Left ventricle myocardium superior (tissue), 1 donor: ENCODE measurements at places on chromosomes 16 and 17. TPM values are rescaled to one million over a fixed set of nuclear protein-coding genes. Genes with fewer than 3 reads are reported as not detected.

GRCh38 chr16:85234310-85235204 is 122.3 kb upstream of the CIBAR2 start:
- DNase-seq, result peak; percentile 77

DNA sequence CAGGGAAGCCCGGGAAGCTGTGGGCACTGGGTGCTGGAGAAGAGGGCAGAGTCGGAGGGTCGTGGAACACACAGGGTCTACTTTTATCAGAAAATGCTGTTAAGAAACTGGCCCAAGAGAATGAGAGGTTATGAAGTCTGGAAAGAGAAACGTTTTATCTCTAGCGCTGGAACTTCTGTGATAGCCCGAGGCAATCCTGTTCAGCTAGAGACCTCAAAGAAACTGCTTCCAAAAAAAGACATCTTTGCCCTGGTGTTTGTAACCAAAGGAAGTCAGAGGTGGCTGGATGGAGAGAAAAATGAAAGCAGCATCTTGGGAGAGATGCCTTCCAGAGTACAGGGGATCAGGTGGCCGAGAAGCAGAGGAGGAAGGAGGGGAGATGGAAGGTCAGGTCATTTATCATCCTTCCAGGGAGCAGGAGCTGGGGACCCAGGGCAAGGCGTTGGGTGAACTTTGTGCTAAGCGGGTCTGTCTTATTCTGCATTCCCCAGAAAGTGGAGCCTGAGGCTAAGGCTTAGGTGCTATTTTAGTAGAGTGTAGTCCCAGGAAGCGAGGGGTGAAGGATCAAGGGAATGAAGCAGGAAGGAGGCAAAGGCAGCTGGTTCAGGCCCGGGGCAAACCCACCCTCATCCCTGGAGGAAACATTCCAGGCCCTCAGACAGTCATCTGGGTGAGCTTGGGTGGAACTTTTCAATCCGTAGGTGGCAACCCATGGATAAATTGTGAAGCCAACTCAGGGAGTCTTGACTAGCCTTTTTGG is 66.5 kb downstream of the MGAT5B start:
- no peak for DNase-seq

DNA sequence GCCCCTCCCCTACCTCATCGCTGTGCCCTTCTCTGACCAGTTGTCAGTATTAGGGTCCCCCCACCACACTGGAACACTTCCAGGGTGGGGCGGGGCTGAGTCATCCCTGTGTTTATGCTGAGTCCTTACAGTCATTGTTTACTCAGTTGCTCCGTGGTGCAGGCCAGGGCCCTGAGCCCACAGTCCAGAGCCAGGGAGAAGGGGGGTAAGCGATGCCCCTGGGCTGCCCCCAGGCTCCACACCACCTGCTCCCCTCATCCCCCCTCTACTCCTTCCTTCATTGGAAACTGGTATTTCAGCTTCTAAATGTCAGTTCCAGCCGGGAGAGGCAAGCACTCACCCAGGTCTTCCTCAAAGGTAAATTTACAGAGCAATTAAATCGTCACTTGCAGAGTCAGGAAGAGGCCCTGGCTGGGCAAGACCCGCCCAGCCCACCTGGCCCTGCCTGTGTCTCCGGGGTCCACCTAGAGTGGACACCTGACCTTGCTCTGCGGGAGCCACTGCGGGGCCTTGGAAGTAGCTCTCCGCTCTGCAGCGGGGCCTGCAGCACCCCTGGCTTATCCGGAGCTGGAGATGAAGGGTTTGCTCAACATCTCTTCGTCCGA is 4.8 kb downstream of the ATP2A3 start:
- DNase-seq, result no peak

GRCh38 chr17:63482509-63482908 is 5.6 kb downstream of the ACE start:
- no peak for DNase-seq

DNA sequence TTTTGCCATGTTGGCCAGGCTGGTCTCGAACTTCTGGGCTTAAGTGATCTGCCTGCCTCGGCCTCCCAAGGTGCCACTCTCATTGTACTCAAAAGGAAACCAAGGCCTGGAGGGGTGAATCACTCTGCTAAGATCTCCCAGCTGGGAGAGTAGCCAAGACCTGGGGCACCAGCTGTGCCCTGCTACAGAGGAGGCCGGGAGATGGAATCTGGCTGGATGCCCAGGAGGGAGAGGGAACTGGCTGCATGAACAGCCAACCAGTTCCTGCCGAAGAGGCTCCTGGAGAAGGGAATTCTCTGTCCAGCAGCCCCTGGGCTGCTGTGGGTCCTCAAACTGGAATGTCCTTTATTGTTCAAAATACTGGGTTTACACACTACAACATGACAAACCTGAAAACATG is 238.7 kb upstream of the CIBAR2 start:
- DNase-seq, result peak; percentile 87

- no peak for DNase-seq
These were observed 265.8 kb upstream of the ELAC2 start for GRCh38 chr17:13283606-13284005.

GRCh38 chr16:27723711-27724481 is 174.0 kb downstream of the KATNIP start:
- DNase-seq, result no peak

- no peak for DNase-seq
These were observed 4.5 kb downstream of the NPTX1 start for GRCh38 chr17:80471922-80472321.

- peak; percentile 19 for DNase-seq
These were observed 115.7 kb downstream of the BANP start for GRCh38 chr16:88066680-88067529.

GRCh38 chr16:53768167-53768566 is 64.2 kb downstream of the FTO start:
- no peak for DNase-seq

DNA sequence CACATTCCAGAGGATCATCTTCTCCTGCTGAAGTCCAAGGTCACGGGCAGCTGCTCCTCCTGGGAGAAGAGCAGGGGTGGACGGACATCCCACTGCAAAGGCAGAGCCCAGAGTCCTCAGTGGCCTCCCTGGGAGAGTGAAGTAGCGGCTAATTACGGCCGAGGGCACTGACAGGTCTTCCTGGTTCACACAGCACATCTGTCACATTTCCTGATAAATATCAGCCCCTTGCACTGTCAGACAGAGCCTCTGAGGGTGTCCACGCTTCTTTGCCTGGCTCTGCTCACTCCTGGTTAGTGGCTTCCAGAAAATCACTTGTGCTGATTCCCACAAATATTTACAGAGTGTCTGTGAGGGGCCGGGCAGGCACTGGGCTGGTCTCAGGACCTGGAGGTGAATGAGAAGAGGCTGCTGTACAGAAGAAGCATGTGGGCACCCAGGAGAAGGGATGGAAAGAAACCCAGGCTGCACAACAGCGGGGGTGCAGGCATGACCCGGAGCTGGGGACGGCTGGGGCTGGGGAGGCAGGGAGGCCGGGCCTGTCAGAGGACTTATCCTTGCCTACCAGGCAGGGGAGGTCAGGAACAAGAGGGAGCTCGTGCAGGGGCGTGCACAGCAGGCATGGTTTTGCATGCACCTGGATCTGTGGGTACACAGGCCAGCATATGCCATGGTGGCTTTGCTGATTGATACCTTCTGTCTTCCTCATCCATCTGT is 258.2 kb upstream of the TNRC6C start:
- no peak for DNase-seq

DNA sequence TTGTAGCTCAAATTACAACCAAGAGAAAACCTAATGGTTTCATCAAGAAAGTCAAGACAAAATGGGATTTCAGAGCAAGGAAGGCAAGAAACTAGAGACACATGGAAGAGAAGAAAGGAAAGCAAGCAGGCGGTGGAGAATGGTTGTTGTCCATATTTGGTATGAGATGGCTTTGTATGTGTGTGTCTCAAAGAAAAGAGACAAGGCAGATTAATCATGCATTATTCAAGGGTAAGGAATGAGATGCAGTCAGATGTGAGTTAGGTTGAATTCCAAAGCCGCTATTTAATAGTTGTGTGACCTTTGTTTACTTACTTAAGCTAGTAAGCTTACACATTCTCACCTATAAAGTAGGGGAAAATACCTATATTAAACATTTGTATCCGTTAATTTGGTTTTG is 1029.6 kb downstream of the CDH11 start:
- no peak for DNase-seq

DNA sequence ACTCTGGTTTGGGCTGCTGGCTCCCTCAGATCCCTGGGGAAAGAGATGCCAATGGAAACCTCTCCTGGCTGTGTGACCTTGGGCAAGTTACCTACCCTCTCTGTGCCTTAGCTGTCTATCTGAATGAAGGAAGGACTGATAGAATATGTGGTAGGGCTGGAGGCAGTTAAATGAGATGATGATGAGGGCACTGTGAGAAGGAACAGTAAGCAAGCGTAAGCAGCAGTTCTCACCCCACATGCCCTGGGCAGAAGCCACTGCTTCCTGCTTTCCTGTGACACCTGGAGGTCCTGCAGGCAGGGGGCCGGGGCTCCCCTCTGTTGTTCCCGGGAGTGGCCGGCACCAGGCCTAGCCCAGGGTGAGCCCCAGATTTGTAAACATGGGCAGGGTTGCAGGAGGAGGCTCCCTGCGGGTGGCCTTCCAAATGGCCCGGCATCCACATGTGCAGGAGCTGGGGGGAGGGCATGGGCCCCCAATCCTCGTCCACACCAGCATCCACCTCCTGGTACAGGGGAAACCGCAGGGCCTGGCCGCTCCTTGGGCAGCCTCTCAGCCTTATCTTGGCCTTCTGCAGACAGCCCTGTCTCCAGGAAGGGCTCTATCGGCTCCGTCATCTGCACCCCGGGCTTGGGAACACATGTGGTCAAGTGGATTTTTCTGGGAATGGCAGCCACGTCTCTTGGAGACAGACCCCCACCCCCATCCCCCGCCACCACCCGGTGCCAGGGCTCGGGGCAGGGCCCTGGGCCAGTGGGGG is 235.6 kb upstream of the GSE1 start:
- DNase-seq, result no peak

DNA sequence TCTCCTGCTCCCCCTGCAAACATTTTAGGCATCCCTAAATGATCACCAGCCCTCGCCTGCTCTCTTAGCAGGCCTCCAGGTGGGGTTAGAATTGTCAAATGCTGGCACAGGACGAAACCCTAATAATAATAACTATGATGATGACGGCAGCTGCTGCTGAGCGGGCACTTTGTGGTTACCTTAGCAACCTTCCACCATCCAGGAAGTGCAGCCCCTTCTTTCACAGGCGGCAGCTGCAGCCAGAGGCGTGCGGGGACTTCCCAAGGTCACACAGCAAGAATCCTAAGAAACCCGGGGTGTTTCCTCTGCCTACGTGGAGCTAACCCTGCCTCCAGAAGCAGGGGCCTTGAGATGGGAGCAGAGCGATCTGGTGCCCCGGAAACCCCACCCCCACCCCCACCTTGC is 22.4 kb upstream of the EIF1 start:
- DNase-seq, result no peak

DNA sequence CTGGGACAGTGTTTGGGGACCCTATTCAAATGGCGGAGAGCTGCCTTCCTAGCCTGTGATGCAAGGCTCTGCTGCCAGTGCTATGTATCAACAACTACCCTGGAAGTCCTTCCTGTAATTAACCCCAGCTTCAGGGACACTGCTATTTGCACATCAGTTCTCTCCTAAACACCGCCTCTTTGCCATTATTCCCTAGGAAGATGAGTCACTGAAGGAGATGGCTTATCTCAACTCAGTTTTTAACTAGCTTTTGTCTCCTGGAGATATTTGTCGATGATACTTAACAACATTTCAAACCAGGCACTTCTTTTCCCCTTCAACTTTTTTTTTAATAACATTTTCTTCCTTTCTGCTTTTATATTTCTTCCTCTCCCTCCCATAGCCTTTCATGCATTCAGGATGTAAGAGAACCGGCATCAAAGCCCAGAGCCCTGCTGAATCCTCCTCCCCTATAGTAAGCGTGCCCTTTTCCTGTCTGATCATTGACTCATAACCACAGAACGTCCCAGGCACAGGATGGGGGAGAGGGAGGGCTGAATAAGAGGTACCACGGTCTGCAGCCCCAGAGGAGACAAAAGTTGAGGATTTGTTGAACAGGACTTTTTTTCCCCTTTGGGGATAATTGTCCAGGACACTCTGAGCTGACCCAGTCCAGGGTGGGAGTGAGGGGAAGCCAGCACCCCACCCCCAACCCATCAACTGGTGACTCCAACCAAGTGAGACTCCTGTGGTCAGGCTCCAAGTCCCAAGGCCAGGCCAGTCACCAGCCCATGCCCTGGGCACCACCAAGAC is 387.8 kb upstream of the SALL1 start:
- no peak for DNase-seq

DNA sequence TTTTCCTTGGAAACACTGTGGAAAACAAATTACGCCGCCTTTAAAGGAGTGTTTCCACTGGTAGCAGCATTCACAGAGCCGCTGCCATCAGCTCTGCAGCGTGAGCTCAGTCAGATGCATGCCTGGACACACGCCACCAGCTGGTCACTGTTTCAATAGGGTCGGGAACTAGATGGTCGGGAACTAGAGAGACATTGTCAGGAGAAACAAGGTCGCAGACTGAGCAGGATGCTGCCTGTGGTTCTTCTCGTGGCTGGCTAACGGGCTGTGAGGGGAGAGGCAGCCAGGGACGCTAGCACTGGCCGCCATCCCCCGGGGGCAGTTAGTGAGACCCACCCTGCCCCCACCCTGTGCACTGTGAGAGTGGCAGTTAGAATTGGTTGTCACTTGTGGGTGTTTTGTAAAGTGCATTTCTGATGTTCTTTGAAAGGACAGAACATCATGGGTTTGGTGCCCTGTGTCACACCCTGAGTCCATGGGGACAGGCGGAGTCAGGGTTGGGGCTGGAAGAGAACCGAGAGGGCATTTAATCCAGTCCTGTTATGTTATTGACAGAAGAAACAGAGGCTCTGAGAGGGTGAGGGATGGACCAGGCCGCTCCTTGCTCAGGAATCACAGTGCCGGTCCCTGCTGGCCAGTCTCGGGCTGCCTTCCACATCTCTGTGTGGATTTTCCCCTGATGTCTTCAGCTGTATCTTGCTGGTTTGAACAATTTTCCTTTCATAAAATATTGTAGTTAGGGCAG is 86.3 kb downstream of the SPECC1 start:
- DNase-seq, result peak; percentile 85

GRCh38 chr17:27997522-27997921 is 45.0 kb upstream of the NLK start:
- no peak for DNase-seq

DNA sequence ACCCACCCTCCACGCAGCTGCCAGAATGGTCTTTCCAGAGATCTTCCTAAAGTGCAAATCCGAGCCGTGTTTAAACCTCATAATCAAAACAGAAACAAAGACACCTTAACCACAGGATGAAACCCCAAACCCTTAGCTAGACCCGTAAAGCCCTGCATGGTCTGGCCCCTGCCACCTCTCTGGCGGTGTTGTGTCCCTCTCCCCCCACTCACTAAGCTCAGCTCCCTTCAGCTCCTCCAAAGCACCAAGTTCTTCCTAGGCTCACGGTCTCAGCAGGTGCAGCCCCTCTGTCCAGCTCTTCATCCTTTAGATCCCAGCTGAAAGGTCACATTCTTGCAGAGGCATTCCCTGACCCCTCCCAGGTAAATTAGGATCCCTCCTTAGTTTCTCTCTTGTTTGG is 4.4 kb upstream of the NXPH3 start:
- no peak for DNase-seq

- DNase-seq, result no peak
These were observed 246.7 kb upstream of the TBX2 start for GRCh38 chr17:61152898-61153297.

The AIPL1 gene
- not detected for total RNA-seq

The PRR35 gene
- total RNA-seq, result not detected

The FGF11 gene
- 13.8 TPM for total RNA-seq

The HOXB7 gene
- 0.30 TPM for total RNA-seq

The LYRM1 gene
- total RNA-seq, result 71.5 TPM

The SLFN12L gene
- total RNA-seq, result 0.32 TPM

The TMC8 gene
- 1.5 TPM for total RNA-seq

The ZDHHC1 gene
- 3.5 TPM for total RNA-seq

The KRTAP2-2 gene
- not detected for total RNA-seq

The UBALD1 gene
- total RNA-seq, result 32.4 TPM

The CLDN6 gene
- not detected for total RNA-seq
